ENCODE measurements at places on chromosomes 2 and 18.

GRCh38 chr2:127877136-127877535 lies 8.6 kb downstream of the AMMECR1L start:
- DNase-seq, result no peak

- DNase-seq, result no peak
These were observed 341.2 kb downstream of the ALK start for GRCh38 chr2:29580223-29580622.

- DNase-seq, result no peak
These were observed 426.7 kb upstream of the SMIM21 start for GRCh38 chr18:75854174-75854573.

GRCh38 chr2:30203156-30203555 lies 28.2 kb upstream of the LBH start:
- DNase-seq, result no peak

All from hematopoietic multipotent progenitor cell treated with erythropoietin and hydrocortisone succinate and interleukin-3 and kit ligand, for 15 days (in vitro differentiated cells).